ENCODE measurements at places on chromosomes 1 and 21. TPM values are rescaled to one million over a fixed set of nuclear protein-coding genes. Genes with fewer than 3 reads are reported as not detected.

The HLX gene
- 0.07 TPM for total RNA-seq

The SNRPE gene
- total RNA-seq, result 105 TPM

The TOE1 gene
- 22.4 TPM for total RNA-seq

The BRINP2 gene
- 0.16 TPM for total RNA-seq

The KNCN gene
- total RNA-seq, result not detected

The LCE1C gene
- total RNA-seq, result not detected

The CNIH4 gene
- 53.5 TPM for total RNA-seq

The TBCE gene
- 42.7 TPM for total RNA-seq

The VASH2 gene
- total RNA-seq, result 305 TPM

The PIK3C2B gene
- 17.4 TPM for total RNA-seq

The ADORA3 gene
- total RNA-seq, result not detected

The PTPN7 gene
- not detected for total RNA-seq
